ENCODE measurements at places on chromosomes 6 and 20.

DNA sequence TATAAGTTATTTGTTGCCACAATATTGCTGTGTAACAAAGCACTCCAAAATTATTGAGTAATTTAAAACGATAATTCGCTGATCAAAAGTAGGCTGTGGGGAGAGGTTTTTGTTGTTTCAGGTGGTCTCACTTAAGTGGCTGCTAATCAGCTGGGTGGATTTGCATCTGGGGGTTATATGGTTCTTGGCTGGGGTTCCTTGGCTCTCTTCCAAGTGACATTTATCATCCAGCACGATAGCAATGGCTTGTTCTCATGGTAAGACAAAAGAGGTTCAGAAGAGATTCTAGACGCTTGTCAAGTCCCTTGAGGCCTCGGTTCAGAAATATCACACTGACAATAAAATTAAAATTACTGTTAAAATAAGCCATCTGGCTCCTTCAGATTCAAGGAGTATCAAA lies 1648.8 kb downstream of the GRIK2 start:
- DNase-seq, result no peak

GRCh38 chr6:71602385-71603007 lies 283.9 kb upstream of the RIMS1 start:
- no peak for DNase-seq

- DNase-seq, result no peak
Measured at GRCh38 chr6:30889921-30890645, 5.8 kb downstream of the DDR1 start.

DNA sequence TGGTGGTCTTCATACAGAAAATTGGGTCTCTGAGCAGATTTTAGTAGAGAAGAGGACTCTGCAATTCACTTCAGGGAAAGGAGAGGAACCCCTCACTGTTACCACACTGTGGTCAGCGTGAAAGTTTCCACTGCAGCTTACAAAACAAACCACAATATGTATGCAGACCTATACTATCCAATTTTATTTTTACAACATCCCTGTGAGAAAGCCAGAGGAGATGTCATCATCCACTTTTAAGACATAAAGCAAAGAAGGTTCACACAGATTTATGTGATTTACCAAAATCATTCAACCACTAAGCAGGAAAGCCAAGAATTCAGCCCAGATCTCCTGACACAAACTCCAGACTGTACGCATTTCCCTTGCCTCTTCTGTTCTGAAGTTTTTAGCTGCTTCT lies 442.4 kb downstream of the FRK start:
- DNase-seq, result no peak

GRCh38 chr20:35307666-35308653 lies 15.7 kb upstream of the FAM83C start:
- no peak for DNase-seq

GRCh38 chr6:21593412-21593926 lies at the start of gene SOX4:
Gene SOX4, plus strand, starts transcription at chr6:21593751. Its CDS starts 784 bp downstream, at chr6:21594535.
- peak; percentile 99 for DNase-seq

- no peak for DNase-seq
Measured at GRCh38 chr6:66128656-66129055, 421.6 kb upstream of the EYS start.

DNA sequence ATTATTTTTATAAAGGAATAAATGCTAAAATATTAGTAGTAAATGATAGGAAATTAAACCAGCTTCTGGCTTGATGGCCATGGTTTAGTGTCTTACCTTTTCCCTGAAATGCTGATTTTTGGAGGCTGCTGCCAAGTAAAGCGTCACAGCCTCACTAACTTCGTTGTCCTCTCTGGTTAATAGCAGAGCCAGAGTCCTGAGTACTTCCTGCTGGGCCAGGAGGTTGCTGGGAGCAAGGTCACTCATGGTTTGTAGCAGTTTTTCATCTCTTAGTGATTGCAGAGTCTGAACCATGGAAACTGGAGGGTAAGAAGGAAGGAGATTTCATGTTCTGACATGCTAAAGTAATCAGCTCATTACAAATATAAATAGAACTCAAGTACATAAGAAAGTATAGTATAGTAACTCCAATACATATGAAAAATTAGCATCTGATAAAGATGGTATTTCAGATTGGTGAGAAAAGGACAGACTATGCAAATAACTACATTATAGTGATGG lies 26.5 kb upstream of the ARMH2 start:
- DNase-seq, result no peak

GRCh38 chr6:47303861-47304260 lies 5.8 kb downstream of the TNFRSF21 start:
- DNase-seq, result no peak
